H1 (cell line): ENCODE measurements at places on chromosomes 11 and 22.
A peak's percentile ranks its signal among the peaks of the same experiment; 100 is the strongest.

GRCh38 chr11:73384872-73385689 lies 8.9 kb downstream of the RELT start:
- DNase-seq = no peak
- no peak overlapping the region for H3K27ac ChIP-seq
- H3K4me3 ChIP-seq = no peak overlapping the region
- H3K36me3 ChIP-seq = no peaks in the 10 kb centered on the region
- H3K4me1 ChIP-seq = peaks cover 11% of the 10 kb centered on the region; the same call in 1 of the 2 replicates
- 0 out of 2 replicates have a peak, but pooled peaks cover 2% of the 10 kb centered on the region for H3K27me3 ChIP-seq

DNA sequence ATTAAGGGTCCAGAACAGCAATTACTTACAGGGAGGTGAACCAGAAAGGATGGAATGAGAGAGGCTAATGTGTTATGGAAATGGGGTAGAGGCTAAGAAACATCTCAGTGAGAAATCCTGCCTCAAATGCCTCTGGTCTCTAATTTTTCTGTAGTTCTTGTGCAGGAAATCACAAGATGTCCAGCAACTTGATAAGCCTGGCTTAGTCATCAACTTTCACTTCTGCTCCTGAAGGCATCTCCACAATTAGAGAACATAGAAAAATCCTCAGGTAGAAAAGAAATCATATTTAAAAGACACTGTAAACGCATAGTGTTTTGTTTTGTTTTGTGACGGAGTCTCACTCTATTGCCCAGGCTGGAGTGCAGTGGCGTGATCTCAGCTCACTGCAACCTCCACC lies 18.7 kb downstream of the MRGPRX4 start:
- no peaks in the 10 kb centered on the region for H3K4me1 ChIP-seq
- no peak overlapping the region for H3K27ac ChIP-seq
- no peak for DNase-seq
- H3K36me3 ChIP-seq = no peaks in the 10 kb centered on the region

DNA sequence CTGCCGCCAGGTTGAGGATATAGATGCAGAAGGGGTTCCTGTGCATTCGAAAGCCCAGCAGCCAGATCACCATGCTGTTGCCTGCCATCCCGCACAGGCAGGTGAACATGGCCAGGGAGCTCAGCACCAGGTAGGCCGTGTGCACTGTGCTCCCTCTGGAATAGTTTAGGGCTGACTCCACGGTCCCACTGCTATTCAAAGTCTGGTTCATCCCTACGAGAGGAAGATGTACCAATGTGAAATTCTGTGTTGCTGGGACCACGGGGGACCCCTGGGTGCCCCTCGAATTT lies at the start of gene MRGPRD:
MRGPRD (minus strand) TSS at position 211 of the 290 bp plus-strand sequence; CDS start at position 211, 0 bp downstream.
- no peaks in the 10 kb centered on the region; the same call in 1 of the 2 replicates for H3K27me3 ChIP-seq
- H3K36me3 ChIP-seq = no peaks in the 10 kb centered on the region
- H3K27ac ChIP-seq = no peak within 1 kb of the TSS
- no peaks in the 10 kb centered on the region for H3K4me1 ChIP-seq
- DNase-seq = no peak

DNA sequence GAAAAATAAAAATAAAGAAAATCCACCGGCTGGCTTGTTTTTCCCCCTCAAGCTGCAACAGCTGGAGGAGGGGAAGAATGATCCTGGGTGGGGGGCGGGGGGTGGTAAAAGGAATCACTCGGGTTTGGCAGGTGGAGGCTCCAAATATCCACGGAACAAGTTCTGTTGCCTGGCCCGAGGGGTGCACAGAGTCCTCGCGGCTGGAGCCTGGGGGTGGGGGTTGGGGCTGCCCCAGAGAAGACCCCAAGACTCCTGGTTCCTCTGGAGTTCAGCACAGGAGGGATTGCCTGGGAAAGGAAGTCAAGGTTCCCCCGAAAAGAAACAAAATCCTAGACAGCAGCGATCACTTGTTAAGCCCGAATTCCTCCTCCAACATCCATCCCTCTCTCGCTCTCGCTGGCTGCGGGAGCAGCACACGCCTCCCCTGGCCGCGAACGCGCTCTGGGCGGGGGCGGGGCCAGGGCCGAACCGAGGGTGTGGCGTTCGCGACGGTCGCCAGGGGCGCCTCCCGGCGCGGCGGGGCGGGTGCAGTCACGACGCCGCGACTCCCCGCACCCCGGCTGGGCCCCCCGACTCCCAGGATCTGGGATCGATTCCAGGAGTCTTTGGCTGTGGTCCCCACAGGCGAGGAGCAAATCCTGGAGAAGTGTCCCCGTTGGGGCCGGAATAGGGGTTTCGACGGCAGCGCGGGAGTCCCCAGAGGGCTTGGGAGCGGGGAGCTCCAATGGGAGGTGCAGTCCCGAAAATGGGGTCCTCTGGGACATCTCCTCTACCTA lies at the start of gene KCNA4:
KCNA4 (minus strand) TSS at position 443 of the 776 bp plus-strand sequence. CDS start 4,352 bp downstream, outside the sequence.
- no peak for DNase-seq
- H3K27ac ChIP-seq = no peak within 1 kb of the TSS
- H3K4me1 ChIP-seq = peaks cover 3% of the 10 kb centered on the region
- H3K4me3 ChIP-seq = peak within 1 kb of the TSS; percentile 69
- H3K27me3 ChIP-seq = peaks cover 77% of the 10 kb centered on the region
- no peaks in the 10 kb centered on the region for H3K36me3 ChIP-seq

DNA sequence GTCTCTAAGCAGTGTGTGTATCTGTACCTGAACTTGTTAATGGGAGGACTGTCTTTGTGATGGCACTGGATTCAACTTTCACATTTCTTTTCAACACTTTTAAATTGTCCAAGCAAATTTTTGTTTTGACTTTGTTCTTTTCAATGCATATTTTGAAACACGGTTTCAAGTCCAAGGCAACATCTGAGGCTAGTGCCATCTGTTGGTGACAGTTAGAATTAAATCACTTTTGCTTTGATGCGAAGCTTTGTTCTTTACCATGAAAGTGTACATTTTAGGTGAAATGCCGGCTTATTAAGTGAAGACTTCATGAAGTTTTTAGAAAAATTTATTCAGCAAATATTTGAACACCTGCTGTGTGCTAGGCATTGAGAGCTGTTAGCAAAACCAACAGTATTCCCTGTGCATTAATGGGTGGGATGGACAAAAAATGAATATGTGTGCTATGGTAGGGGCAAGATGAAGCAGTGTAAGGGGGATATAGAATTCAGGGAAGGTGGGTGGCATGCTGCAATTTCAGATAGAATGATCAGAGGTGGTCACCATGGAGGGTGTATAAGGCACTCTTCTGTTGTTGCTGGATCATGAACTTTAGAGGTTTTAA lies 70.2 kb downstream of the DDX10 start:
- no peak for DNase-seq
- H3K4me3 ChIP-seq = no peak overlapping the region
- no peak overlapping the region for H3K27ac ChIP-seq
- no peaks in the 10 kb centered on the region for H3K36me3 ChIP-seq
- no peaks in the 10 kb centered on the region for H3K27me3 ChIP-seq
- H3K4me1 ChIP-seq = no peaks in the 10 kb centered on the region

- no peak for DNase-seq
- H3K27ac ChIP-seq = no peak overlapping the region
- H3K4me1 ChIP-seq = peaks cover 9% of the 10 kb centered on the region
- no peaks in the 10 kb centered on the region for H3K36me3 ChIP-seq
- no peak overlapping the region for H3K4me3 ChIP-seq
These were observed 157.8 kb downstream of the EFCAB6 start for GRCh38 chr22:43654271-43654670.

GRCh38 chr11:72594493-72595291 lies 79.5 kb downstream of the PDE2A start:
- H3K36me3 ChIP-seq = no peaks in the 10 kb centered on the region
- H3K27ac ChIP-seq = no peak overlapping the region
- peaks cover 10% of the 10 kb centered on the region for H3K27me3 ChIP-seq
- DNase-seq = no peak

- H3K4me3 ChIP-seq = no peak overlapping the region
- peaks cover 14% of the 10 kb centered on the region; the same call in 1 of the 2 replicates for H3K36me3 ChIP-seq
- no peaks in the 10 kb centered on the region for H3K4me1 ChIP-seq
- no peak overlapping the region for H3K27ac ChIP-seq
These were observed 23.8 kb downstream of the IGHMBP2 start for GRCh38 chr11:68927280-68928135.

- no peak overlapping the region for H3K27ac ChIP-seq
- H3K36me3 ChIP-seq = no peaks in the 10 kb centered on the region
- no peak for DNase-seq
- H3K27me3 ChIP-seq = no peaks in the 10 kb centered on the region
These were observed 2.4 kb downstream of the CTNND1 start for GRCh38 chr11:57764021-57764420.

DNA sequence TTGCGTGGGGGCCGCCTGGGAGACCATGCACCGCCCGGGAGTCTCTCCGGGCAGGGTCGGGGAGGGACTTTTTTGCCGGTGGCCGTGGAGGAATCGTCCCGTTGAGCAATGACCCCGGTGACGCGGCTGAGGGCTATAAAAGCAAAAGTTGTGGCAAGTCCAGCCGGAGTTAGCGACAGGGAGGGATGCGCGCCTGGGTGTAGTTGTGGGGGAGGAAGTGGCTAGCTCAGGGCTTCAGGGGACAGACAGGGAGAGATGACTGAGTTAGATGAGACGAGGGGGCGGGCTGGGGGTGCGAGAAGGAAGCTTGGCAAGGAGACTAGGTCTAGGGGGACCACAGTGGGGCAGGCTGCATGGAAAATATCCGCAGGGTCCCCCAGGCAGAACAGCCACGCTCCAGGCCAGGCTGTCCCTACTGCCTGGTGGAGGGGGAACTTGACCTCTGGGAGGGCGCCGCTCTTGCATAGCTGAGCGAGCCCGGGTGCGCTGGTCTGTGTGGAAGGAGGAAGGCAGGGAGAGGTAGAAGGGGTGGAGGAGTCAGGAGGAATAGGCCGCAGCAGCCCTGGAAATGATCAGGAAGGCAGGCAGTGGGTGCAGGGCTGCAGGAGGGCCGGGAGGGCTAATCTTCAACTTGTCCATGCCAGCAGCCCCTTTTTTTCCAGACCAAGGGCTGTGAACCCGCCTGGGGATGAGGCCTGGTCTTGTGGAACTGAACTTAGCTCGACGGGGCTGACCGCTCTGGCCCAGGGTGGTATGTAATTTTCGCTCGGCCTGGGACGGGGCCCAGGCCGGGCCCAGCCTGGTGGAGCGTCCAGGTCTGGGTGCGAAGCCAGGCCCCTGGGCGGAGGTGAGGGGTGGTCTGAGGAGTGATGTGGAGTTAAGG lies at the start of gene NEAT1:
NEAT1 (plus strand) TSS at position 166 of the 883 bp plus-strand sequence.
- H3K27ac ChIP-seq = peak within 1 kb of the TSS; percentile 80
- no peaks in the 10 kb centered on the region for H3K27me3 ChIP-seq
- peak; percentile 89 for DNase-seq

DNA sequence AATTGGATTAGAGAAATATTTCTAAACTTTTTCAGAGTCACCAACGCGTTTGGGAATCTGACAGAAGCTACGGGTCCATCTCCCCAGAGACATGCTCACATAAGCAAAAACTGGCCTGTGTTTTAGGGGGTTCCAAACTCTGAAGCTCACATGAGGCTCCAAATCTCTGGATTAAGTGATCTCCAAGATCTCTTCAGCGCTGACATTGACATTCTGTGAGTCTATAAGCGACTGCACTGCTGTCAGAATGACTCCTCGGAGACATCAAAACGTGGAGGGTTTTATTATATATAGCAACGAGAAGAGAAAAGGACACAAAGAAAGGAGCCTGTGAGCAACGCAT lies 642 bp upstream of the SIK2 start:
- DNase-seq = no peak
- H3K4me1 ChIP-seq = no peaks in the 10 kb centered on the region
- H3K36me3 ChIP-seq = no peaks in the 10 kb centered on the region

GRCh38 chr11:9081153-9081552 lies 10.2 kb downstream of the SCUBE2 start:
- no peaks in the 10 kb centered on the region; the same call in 1 of the 2 replicates for H3K4me1 ChIP-seq
- H3K4me3 ChIP-seq = no peak overlapping the region
- no peaks in the 10 kb centered on the region for H3K36me3 ChIP-seq
- no peaks in the 10 kb centered on the region for H3K27me3 ChIP-seq
- no peak overlapping the region for H3K27ac ChIP-seq

DNA sequence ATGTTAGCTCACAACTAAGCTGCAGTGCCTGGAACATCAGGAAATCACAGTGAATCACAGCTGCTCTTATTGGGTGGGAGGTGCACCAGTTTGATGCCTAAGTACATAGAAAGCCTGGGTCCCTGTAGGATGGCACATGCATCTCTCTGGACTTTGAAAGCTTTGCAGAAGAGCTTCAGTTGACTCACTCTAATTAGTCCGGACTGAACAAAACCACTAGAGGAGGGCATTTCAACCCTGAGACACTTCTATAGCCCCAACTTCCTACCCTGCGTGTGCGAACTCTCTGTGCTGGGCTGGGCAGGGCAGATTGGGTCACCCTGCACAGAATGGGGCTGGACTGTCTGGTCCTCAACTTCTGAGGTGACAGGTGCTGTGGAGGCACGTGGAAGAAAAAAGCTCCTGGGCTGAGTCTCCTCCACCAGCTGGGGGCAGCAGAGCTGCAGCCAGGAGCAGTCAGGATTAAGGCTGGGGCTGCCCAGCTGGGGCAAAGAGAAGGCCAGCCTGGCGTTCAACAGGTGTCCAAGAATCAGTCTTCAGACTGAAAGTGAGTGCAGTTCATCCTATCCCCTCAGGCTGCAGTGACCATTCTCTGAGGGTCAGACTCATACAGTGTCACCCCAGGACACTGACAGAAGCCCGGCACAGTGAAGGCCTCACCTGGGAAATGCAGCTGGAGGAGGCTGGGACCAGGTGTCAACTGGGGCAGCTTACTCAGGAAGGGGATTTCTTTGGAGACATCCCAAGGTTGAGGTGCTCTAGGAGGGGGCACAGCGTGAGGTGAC lies 22.1 kb downstream of the GGTLC2 start:
- H3K4me1 ChIP-seq = no peaks in the 10 kb centered on the region
- no peaks in the 10 kb centered on the region for H3K36me3 ChIP-seq
- no peak overlapping the region for H3K27ac ChIP-seq
- no peak overlapping the region for H3K4me3 ChIP-seq
- peak; percentile 60 for DNase-seq

DNA sequence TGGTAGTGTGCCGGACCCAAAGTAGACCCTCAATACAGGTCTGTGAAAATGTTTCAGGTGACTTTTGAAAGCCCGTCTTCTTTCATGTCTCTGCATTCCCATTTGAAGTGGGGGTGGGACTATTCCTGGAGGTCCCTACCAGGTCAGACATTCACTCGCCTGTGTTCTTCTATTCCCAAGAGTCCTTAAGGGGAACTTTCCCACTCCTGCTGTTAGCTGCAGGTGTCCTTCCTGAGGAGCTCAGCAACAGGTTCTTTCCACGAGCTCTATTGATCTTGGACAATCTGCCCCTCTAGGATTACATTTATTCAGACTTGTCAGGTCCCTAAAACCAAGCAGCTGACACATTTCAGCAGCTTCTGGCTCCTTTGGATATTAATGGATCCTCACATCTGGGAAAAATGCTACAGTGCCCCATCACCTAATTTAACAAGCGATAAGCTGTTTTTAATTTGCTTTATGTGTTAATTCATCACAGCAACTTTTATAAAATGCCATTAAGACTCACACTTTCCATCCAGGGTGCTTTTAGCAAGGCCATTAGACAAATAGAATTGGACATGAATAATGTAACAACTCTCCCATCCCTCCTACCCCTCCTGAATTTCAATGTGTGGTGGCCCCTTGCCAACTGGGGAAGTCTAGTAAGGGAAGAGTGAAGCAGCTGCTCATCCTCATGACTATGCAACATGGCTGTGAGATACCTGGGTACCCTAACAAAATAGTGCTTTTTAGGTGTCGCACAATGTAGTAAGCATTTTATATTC lies 259.5 kb upstream of the CCDC90B start:
- H3K4me3 ChIP-seq = no peak overlapping the region
- H3K27me3 ChIP-seq = no peaks in the 10 kb centered on the region
- H3K36me3 ChIP-seq = no peaks in the 10 kb centered on the region
- no peak overlapping the region for H3K27ac ChIP-seq

GRCh38 chr11:44866286-44866685 lies 84.4 kb downstream of the TP53I11 start:
- DNase-seq = no peak
- no peak overlapping the region for H3K27ac ChIP-seq
- H3K36me3 ChIP-seq = no peaks in the 10 kb centered on the region
- H3K27me3 ChIP-seq = no peaks in the 10 kb centered on the region
- no peak overlapping the region for H3K4me3 ChIP-seq
